Activated CD8-positive, alpha-beta memory T cell treated with anti-CD3 and anti-CD28 coated beads, Interleukin-2, amount 50 U/mL, for 4 hours (primary cell): ENCODE measurements at places on chromosomes 2 and 18.

- no peak for DNase-seq
Measured at GRCh38 chr2:197708331-197708730, 3.2 kb downstream of the MARS2 start.

DNA sequence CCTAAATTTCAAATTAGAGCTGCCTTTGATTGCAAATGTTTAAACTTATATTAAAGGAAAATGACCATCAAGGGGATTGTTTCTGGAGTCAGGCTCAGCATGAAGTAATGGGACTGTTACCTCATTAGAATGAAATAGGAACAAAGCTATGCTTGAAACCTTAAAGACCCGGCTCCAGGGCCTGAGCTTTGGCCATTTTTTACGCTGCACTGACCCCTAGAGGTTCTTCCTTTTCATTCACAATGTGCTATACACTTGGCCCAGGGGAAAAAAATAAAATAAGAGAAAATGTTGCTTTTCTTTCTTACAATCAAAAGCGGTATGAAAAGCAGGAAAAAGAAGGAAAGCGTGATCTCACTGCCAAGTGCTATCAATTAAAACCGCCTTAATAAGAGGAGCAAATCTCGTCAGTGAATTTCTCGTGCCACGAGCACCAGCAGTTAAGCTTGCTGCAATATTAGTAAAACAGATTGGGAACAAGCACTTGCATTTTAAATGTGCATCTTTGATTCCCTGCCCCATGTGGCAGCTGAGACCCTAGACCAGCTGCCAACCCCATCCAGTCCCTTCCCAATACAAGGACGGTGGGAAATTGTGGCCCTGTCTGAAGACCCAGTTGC, 96.6 kb downstream of the MBD2 start:
- DNase-seq = no peak

- no peak for DNase-seq
Measured at GRCh38 chr2:66494708-66495107, 59.8 kb downstream of the MEIS1 start.

DNA sequence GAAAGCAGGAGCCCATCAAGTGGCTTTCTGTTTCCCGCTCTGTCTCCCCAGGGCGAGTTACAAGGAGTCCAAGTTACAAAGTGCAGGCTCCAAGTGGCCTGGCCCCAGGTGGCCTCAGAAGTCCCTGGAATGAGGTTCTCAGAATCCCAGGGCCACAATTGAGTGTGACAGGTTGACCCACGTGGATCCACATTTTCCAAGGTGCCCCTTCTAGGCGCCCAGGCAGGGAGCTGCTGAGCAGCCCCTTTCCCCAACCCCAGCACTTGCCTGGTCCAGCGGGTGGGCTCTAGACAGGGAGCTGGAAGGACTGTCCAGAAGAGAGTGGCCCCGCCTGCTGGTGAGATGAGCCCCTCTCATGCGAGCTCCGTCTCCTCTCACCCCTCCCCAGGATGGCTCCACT, 253.4 kb downstream of the CYP26B1 start:
- DNase-seq = no peak

DNA sequence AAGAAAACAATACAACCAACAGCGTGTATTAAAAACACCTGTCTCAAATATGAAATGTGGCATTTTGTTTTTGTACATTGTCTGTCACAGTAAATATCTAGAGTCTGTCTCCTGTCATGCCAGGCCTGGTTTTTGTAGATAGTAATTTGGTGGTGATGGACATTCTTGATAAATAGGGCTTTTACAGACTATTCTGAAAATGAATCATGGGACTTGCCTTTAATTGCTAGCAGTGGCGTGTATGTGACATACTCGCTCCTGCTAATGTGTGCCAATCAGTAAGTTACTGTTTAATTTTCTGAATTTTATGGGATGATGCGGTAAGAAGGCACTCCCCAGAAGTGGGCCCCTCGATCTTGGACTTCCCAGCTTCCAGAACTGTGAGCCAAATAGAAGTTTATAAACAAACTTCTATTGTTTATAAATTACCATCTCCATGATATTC, 83.7 kb downstream of the TANC1 start:
- no peak for DNase-seq

- DNase-seq = no peak
Measured at GRCh38 chr2:188810586-188810985, 163.6 kb upstream of the COL3A1 start.

DNA sequence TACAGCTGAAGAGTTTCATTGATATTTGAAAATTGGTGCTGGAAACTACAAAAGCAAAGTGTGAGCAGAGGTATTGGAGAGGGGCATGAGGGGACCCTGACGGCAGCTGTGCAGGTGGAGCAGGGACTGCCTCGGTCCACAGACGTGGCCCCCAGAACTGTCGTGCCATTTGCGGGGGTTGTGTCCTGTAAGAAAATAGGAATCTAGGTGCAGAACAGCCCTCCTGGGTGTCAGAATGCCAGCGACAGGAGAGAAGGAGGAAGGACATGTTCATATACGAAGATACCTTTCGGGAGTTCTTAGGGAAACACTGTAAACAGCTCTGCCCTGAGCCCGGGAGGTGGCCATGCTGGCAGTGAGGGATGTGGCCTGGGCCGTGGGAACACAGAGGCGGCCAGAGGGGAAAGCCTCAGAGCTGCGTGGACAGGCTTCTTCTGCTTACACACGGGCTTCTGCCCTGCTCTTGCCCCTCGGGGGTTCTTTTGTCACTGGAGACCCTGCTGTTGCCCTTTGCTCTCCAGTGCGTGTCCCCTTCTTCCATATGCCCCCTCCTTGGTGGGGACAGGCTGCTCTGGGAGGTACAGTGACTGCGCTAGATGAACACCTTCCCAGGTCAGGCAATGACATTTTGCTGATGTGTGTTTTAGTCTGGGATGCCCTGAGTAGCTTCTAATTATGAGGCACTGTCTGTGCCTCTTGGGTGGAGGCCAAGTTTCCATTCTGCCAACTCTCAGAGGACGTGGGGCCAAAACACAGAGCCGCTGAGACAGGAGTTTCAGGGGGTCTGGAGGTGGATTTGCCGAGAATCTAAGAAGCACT, 81.9 kb upstream of the TXNDC2 start:
- DNase-seq = no peak

DNA sequence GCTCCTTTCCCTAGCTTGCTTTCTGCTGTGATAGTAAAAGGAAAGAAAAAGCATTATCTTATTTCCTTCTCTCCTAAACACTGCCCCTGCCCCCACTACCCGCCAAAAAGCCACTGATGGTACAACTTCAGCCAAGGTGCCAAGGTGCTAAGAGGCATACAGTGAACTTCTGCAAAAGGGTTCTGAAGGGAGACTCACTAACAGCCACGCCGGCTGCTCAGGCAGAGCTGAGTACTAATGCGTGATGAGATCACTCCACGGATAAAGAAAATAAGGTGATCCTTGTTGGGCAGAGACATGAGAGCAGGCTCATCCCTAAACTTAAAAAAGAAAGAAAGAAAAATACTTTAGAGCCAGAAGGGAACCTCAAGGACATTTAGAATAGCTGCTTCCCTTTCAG, 60.5 kb upstream of the PXDN start:
- DNase-seq = no peak

DNA sequence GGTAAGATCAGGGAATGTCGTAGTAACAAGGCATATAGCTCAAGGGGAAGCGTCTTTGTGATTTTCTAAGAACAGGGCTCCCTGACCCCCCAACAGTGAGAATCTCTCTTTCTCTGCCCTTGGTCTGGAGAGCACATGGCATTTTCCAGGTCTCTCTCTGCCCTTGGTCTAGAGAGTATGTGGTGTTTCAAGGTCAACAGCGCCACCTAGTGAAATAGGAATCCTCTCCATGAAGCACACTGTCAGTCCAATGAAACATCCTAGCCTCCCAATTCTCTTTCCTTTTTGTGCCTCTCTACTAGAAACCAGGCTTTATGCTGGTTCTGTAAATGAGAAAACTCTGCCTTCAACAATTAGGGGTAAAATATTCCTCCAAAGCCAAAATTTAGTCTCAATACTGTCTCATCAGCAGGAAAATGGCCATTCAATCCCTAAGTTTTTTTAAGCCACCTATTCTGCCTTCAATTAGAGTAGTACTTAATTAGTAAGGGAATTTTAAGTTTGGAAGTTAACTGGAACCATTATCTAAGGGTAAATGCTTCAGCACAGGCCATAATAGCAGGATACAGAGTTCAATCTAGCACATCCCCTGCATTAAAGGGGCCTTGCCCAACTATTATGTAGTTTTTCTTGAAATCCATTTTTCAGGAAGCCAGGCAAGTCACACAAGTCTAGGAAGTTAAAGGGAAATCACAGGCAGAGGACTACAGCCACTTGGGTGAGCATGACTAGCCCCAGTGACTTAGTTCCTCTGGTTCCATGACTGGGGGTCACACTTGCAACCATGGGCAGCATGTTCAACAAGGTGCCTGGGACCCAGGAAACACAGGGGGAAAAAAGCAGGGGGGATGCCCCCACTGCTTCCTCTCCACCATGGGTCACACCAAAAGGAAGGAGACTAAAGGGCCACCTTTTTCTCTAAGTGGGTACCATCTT, 12.4 kb downstream of the DYM start:
- DNase-seq = no peak

DNA sequence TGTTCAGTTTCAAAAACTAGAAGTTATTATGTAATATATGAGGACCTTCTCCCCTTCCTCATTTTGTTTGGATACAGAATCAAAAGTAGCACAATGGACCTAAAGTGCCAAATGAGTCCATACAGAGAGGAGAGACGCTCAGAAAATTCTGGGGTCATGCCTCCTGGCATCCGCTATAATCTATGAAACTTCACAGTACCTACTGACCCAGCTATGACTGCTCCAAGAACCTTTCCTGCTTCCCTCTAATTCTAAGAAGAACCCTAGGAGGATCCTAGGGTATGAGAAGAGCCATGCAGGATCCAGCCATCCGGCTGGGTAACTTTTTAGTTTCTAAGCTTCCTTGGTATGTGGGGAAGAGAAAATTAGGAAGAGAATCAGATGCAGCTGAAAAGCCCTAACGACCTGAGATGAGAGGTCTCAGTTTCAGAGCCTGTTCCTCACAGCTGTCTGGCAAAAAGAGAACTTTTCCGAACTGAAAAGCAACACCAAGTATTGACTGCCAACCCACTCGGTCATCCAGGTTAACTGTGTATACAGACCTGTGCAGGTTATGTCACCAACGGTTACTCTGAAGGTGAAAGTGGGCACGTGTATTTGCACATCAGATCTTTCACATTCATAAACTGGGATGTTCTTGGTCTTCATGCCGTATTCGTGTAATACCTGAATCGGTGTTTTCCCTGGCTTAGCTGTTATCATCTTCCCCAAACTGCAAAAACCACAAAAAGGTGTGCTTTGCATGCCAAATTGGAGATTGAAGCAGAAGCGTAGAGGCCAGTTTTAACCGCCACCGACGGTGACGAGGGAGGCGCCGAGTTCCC, 1.1 kb downstream of the PRKRA start:
- DNase-seq = no peak

GRCh38 chr2:75737961-75738360, 27.2 kb upstream of the GCFC2 start:
- no peak for DNase-seq

DNA sequence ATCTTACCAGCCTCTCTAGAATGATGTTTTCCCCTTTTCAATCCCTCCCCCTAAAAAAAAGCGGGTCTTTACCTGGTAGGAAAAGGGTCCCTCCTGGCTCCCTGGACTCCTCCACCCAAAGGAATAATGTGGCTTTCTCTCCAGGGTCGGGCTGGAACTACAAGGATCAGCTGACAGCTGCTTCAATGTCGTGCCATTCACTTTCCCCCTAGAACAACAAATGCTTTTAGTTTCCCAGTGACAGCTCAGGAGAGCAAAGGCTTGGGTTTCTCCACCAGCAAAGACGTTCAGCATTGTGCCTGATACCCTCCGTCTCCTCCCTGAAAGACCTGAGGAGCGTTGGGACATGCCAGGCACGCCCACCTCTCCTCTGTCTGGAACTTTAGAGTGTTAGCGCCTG, 173.8 kb upstream of the SIX3 start:
- no peak for DNase-seq

DNA sequence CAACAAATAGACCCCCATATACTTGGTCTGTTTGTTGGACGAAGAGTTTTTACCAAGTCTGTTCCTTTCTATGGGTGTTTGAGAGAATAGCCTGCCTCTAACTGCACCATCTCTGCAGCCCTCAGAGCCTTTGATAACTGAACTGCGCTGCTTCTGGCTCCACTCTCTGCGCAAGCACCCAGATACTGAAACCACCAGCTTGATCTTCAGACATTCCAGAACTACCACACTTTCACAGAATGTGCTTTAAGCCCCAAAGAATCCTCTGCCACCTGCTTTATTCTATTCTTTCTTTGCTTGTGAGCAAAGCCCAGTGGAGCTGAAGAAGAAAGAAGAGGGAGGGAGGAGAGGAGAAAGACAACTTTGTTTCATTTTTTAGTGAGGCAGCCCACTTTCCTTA, 380.7 kb downstream of the BCL11A start:
- no peak for DNase-seq

DNA sequence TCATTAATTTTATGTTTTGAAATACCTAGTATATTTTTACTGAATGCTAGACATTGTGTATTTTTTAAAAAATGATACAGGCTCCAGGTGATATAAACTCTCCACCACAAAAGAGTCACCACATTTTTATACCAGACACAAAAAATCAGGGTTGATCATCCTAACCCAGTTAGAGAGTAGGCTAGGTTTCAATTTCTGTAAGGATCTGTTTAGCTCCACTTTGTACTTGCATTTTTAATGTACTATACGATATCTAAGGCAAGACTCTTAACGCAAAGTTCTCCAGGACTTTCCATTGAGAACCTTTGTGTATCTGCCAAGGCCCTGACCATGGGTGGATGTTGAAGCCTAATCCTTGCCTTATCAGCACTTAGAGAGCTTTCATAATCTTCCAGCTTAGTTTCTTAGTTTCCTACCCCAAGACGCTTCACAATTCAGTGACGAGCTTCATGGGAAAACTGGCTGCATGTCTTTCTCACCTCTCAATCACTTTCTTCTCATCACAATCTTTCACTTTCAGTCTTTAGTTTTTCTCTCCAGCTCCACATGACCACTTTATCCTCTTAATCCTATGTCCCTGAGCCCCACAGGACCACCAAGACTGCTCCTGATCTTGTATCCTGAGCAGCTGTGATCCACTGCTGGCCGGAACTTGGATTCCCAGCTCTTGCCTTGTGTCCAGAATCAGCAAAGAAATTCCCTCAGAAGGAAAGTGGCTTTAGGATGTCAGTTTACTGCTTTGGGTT, 635.8 kb downstream of the RNF144A start:
- no peak for DNase-seq

DNA sequence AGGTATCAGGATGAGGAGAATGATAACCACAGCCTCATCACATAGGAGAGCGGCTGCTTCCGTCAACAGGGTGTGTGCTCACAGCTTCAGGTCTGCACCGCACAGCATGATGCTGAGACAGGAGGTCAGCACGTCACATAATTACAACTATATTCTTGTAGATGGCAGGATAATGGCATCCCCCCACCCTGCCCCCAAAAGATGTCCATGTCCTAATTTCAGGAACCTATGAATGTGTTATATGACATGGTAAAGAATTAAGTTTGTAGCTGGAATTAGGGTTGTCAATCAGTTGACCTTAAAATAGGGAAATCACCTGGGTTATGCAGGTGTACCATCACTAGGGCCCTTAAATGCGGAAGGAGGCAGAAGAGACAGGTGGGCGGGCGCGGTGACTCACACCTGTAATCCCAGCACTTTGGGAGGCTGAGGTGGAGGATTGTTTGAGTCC, 73.9 kb downstream of the ARL4C start:
- DNase-seq = peak; percentile 72
